EH (cell line): ENCODE measurements at places on chromosomes 5 and 9.

DNA sequence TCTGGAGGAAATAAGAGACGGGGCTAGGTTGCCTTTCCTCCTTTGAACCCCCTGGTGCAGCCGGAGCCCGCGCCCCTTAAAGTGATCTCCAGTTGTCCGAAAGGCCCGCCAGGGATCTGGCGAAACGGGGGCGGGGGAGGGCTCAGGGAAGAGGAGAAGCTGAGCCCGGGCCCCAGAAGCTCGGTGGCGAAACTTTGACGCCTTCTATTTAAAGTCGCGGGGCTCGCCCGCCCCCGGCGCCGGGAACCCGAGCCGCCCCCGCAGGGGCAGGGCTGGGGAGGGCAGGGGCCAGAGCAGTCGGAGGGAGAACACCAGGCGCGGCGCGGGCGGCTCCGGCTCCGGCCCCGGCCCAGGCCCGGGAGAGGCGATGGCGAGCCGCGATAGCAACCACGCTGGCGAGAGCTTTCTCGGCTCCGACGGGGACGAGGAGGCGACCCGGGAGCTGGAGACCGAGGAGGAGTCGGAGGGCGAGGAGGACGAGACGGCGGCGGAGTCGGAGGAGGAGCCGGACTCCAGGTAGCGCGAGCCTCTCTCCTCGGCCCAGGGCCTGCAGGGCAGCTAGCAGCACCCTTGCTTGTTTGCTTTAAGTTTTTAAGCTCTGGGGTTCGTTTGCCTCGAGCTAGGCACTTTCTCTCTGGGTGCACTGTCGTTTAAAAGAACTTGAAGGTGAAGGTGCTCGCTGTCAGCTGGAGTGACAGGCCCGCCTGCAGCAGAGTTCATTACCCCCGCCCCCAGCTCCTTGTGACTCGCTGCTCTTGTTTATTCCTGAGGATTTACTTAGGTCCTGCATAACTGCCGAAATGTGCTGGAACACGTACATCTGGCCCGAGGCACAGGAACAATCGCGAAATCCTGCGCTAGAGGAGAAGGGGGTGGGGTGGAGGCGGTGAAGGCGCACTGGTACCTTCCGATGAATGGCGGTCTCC lies at the start of gene CMYA5:
Gene CMYA5 (plus strand): TSS at position 296 of the 926 bp plus-strand sequence. CDS start 72 bp downstream, at position 368.
- peak; percentile 34 for DNase-seq

- DNase-seq: peak; percentile 64
Measured at GRCh38 chr9:120396931-120397330, 183.0 kb downstream of the CDK5RAP2 start.

- DNase-seq: no peak
Measured at GRCh38 chr5:153717287-153717686, 226.8 kb downstream of the GRIA1 start.

DNA sequence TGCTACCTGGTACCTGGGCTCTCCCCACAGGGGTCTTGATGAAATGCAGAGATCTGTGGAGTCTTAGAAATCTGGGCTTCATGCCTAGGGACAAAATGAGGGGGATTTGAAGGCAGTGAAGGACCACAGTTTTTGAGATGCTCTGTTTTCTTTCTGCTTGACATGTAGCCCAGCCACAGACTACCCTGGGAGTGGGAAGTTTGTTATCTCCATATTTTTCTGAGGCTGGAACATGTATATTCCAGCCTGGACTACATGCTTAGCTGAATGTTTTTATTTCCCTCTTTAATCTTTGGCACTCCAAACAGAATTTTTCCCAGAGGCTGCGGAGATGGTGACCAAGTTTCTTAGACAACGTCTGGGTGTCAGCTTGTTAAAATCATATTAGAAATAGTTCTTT lies 252.9 kb downstream of the PAPPA start:
- no peak for DNase-seq

GRCh38 chr5:21784487-21784886 lies 1068.7 kb downstream of the CDH12 start:
- no peak for DNase-seq
